GOT3 (cell line): ENCODE measurements at places on chromosomes 3 and 15.

GRCh38 chr3:53226142-53226840 is 29.5 kb downstream of the TKT start:
- DNase-seq, result no peak

DNA sequence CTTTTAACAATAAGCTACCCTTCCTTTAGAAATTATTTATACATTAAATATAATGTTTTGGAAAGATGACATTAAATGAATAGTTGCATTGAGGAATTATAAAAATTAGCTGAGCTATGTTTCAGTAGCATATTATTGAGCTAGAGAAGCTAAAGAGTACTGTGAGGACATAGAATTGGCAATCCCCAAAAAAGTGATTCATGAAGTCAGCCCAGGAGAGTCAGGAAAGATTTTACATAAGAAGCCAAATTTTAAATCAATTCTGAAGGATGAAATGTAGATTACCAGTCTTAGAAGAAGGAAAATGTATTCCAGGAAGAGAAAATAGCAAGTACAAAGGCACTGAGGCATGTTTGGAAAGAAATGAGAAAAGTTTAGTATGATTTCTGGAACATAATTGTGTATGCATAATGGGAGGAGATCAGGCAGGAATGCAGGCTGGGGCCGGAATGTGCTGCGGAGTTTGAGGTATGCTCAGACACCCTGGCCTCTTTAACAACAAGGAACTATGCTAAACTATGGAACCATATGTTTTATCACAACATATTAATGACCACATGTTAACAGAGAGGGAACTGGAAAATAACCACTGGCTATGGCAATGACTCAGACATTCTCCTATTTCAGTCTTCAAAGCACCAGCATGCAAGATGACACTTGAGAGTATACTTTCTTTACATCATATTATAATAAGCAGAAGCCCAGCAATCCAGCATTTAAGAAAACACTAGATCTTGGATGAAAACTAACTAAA is 103.3 kb upstream of the COL8A1 start:
- no peak for DNase-seq

- DNase-seq, result no peak
Measured at GRCh38 chr15:60469893-60470641, 8.9 kb downstream of the ICE2 start.

DNA sequence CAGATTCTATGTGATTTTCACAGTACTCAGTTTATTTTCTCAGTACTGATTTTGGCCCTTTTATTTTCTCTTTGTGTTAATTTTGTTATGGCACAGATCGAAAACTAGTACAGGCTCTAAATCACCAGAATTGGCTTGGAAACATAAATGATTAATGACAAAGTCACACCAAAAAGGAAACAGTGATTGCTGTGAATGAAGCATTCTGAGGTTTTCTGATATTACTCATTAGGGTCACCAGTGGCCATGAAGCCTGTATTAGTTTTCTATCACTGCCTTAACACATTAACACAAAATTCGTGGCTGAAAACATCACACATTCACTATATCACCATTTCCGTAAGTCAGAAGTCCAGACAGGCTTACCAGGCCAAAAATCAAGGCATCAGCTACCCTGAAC is 343.0 kb upstream of the THRB start:
- DNase-seq, result no peak

DNA sequence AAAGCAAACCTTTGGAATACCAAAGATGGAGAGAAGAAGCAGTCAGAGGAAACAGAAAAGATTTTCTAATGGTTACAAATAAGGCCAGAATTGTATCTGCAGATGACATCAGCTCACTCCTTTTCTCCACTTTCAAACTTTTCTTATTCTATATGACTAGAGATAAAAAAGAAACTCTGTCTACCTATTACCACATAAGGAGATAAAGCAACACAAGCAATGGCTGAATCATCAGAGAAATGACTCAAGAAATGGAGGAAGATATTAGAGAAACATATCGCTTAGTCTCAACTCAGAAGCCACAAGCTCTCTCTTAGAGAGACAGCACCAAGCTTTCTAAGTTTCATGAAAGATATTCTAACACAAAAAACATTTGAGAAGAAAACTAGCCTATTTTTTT is 784.0 kb downstream of the ZPLD1 start:
- DNase-seq, result no peak

DNA sequence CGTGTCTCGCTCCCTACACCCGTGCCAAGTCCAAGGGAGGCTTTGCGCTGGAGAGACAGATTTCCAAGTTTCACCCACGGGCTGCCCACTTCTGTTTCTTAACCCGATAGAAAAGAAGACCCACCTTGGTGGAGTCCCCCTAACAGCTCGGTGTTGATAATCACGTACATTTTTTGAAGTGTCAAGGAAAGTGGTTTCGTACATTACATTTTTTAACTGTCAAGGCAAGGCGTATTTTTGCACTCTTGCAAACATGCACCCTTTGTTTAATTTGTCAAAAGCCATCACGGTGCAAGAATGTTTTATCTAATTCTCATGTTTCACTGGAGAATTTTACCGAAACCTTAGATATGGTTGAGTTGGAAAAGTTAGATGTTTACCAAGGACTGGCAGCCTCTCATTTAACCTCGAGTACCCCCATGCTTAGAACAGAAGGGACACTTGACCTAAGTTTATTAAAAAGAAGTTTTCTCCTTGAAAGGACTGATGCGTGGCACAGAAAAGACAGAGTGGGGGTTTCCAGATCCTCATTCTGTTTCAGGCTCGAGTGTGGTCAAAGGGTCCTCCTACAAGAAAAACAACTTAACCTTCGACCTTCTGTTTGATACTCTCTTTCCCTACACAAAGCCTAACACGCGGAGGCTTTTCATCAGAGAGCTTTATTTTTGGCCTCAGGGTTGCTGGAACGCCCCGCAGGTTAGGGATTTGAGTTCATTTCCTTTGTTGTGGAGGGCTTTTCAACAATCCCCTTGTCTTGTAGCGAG is 882 bp downstream of the GXYLT2 start:
- no peak for DNase-seq

DNA sequence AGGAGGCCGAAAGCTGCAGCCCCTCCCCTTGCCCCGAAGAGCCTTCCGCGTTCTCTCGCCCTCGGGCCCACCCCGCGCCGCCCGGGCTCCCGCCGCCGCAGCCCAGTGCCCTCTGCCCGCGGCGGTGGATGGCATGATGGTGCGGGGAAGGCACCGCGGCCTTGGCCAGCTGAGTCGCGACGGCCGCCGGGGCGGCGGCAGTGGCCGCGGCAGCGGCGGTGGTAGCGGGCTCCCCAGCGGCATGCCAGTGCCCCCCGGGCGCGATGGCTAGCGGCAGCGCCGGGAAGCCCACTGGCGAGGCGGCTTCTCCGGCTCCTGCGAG is 1.2 kb downstream of the TLNRD1 start:
- DNase-seq, result no peak

GRCh38 chr3:53780806-53781205 is 65.4 kb downstream of the CHDH start:
- no peak for DNase-seq

- DNase-seq, result no peak
Measured at GRCh38 chr3:145022447-145022846, 1050.8 kb downstream of the DIPK2A start.

DNA sequence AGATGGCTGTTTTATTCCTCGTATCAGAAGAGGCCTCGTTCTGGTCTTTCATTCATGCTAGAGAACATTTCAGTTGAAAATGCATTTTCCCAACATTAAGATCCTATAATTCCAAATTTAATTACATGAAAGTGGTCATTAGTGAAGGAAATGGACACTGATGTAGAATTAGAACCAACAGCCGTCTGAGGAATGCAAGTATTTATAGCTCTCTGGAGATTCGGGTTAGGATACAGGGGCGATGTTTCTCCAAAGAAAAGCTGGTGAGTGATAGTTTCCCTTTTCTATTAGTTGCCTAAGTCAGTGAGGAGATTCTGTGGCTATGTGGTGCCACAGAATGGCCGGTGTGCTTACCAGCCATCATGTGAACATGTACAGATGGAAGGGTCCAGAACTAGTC is 109.0 kb upstream of the IL12A start:
- DNase-seq, result no peak

DNA sequence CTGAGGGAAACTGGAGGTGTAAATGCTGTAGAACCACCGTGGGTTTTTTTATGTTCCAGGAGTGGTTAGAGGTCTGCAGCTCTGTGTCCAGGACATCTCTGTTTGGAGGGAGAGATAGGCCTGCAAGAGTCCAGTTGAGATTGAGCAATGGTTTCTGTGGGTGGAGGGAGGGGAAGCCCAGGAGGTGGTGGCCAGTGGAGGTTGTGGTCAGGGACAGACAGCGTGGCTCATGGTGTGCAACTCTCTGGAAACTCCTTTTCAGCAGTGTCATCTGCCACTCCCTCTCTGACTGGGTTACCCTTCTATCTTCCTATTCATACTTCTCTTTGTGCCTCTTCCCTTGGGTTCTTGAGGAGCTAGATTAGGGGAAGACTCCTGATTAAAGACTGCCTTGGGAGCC is 9.6 kb downstream of the XCR1 start:
- DNase-seq, result no peak

DNA sequence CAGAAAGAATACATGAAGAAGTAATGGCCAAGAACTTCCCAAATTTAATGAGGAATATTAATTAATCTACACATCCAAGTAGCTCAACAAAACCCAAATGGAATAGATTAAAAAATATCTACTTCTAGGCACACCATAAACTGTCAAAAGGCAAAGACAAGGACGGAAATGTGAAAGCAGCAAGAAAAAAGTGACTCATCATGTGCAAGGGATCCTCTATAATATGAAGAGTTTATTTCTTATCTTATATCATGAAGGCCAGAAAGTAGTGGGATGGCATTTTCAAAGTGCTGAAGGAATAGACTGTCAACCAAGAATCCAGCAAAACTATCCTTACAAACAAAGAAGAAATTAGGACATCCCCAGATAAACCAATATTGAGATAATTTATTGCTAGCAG is 73.9 kb upstream of the PRICKLE2 start:
- DNase-seq, result no peak

DNA sequence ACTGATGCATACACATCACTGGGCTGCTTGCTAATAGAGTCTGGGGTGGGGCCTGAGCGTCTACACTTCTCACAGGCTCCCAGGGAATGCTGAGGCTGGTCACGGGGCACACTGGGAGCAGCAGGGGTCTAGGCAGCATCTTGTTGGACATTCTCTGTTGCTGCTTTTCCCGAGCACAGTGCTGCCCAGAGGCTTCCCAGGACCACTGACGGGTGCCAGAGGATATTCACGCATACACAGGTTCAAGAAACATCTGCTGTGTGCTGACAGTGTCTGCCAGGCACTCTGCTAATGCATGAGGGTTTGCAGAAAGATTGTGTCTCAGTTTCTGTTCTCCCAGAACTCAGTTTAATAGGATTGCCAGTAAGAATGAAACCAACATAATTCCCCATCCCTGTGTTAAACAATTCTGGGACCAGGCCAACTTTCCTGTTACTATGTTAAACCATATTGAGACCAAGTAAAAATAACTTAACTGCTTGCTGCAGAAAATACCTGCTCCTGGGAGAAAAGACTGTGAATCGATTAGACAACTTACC is 23.9 kb upstream of the BCL2L10 start:
- no peak for DNase-seq
